Activated CD4-positive, alpha-beta T cell treated with anti-CD3 and anti-CD28 coated beads for 1 hour (primary cell): ENCODE measurements at places on chromosomes 3 and 15.

- no peak for DNase-seq
Measured at GRCh38 chr3:146865175-146865755, 260.1 kb upstream of the PLSCR5 start.

DNA sequence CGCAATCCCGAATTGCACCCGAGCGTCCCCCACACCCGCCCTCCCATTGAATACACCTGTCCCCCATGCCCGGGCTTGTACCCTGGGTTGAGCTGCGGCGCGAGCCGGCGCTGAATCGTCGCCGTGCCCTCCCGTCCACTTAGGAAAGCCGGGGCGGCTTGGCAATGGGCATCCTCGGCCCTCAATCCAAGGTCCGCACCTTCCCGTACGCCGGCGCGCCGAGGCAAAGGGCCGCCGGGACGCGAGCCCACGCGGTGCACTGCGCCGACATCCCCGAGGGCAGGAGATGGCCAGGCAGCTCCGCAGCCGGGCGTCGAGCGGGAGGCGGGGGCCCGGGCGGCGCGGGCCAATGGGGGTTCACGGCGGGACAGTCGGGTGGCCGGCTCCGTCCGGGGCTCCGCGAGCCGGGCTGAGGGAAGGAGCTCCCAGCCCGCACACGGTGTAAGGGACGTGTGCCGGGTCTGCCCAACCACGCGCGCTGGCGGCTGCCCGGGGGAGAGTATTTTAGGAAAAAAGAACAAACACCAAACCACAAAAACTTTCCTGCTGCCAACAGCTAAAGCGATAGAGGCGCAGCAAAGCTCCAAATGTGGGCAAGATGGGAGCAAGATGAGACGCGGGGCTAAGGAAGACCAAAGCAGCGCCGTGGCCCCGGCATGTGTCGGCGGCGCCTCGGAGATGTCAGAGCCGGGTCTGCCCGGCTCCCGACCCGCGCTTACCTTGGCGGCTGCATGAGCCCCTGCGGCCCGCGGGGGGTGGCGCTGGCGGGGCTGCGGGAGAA lies 621 bp downstream of the RGMA start:
- DNase-seq, result no peak

DNA sequence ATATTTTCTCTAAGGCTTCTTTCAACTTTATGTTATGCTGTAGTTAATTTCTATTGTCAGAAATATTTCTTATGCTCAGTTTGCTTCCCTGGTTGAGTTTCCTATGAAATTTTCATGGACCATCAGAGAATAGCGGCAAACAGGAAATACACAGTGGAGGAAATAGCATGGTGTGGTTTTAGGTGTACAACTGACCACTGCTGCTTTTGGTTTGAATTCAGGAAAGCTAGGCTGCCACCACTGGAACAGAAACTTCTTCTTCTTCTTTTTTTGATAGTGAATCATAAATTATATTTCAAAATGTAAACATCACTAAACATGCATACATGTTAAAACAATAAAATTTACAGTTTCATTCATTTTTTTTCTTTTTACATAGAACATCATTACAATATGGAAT lies 316.6 kb upstream of the TGFBR2 start:
- no peak for DNase-seq

GRCh38 chr3:160792540-160792939 lies 36.5 kb downstream of the PPM1L start:
- DNase-seq, result no peak

GRCh38 chr15:101489237-101489598 lies 289 bp downstream of the PCSK6 start:
- DNase-seq, result no peak

DNA sequence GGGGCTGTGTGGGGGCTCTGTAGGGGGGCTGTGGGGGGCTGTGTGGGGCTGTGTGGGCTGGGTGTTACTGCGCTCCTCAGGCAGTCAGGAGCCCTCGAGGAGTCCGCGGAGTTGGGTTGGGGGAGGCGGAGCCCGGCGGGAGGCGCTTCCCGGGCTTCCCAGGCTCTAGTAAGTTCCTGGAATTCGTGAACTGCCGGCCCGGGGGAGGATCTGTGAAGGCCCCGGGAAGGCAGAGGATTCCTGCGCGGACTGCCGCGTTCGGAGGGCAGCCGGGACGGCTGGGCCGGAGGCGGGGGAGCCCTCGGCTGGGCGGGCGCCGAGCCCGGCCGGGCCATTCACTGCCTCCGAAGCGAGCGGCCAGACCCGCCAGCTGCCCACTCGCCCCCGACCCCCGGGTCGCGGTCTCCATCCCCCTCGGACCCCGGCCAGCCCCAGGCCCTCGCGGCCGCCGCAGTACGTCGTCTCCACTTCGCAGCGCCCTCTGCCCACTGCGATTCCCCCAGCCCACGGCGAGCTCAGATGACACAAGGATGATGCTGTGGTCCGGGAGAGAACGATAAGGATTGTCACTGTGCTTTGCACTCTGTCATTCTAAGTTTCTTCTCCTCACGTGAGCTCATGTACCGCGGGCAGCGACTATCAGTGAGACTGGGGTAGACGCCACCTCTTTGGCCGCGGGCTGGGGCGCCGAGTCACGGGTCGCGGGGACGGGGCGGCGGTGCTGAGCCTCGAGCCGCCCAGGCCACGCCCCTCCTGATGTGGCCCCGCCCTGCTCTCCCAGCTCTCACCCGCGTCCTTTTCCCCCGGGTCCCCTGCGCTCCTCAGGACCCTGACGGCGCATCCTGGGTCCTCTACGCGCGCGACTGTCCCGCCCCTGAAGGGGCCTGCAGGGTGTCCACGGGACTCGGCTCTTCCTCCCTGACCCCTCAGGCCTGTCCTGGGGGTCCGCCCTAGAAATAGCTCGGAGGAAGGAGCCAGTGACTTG lies 65.3 kb downstream of the KLF13 start:
- DNase-seq, result peak; percentile 64

GRCh38 chr3:38150780-38151528 lies 12.5 kb downstream of the MYD88 start:
- no peak for DNase-seq

- DNase-seq, result no peak
Measured at GRCh38 chr3:170419557-170420087, 954 bp downstream of the CLDN11 start.

GRCh38 chr3:149808209-149808829 lies 4.7 kb upstream of the RNF13 start:
- DNase-seq, result peak; percentile 25
